ENCODE measurements at places on chromosomes 7 and 10.

DNA sequence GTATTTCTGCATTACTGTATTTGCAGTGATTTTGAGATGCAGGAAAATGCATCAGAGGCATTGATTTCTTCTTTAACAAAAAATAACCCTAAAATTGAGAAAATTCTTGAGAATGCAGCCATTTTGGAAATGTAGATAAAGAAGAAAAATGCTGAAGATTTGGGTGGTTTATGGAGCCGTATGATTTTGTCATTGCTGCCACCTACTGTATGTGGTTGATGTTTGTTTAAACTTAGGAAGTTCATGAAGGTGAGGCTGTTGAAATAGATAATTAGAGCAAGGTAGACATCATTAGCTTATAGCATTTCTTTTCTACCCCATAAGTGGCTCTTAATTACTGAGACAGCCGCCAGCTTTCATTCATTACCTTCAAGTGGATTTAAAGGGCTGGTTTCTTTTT, 92.1 kb upstream of the SAMD8 start:
- no peak for DNase-seq

DNA sequence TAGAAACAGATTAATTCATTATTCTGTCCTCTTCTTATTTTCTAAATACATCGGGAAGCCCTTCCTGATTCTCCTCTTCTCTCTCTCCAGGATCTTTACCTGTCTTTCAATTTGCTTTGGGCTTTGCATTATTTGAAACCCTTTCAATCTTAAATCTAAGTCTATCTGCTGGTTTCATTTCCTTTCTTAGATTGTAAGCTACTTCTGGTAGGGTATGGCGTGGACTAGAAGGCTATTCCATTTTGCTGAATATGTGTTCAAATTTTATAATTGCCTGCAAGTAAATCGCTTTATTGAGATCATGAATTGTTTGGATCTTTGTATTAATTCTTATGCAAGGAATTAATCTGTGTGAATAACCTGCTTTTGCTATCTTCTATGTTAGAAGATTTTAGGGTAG, 11.1 kb downstream of the STAM start:
- DNase-seq, result no peak

DNA sequence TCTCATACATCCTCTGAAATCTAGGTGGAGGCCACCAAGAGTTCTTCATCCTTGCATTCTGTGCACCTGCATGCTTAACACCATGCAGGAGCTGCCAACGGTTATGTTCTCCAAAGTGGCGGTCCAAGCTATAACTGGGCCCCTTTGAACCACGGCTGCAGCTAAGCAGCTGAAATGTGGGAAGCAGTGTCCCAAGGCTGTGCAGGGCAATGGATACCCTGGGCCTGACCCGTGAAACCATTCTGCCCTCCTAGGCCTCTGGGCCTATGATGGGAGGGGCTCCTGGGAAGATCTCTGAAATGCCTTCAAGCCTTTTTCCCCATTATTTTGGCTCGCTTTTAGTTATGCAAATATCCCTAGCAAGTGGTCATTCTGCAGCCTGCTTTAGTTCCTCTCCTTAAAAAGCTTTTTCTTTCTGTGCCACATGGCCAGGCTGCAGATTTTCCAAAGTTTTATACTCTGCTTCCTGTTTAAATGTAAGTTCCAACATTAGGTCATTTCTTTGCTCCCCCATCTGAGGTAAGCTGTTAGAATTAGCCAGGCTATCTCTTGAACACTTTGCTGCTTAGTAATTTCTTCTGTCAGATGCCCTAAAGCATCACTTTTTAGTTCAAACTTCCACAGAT, 7.7 kb upstream of the GTPBP4 start:
- no peak for DNase-seq

GRCh38 chr10:31698181-31698830, 230.3 kb downstream of the ARHGAP12 start:
- DNase-seq, result no peak

DNA sequence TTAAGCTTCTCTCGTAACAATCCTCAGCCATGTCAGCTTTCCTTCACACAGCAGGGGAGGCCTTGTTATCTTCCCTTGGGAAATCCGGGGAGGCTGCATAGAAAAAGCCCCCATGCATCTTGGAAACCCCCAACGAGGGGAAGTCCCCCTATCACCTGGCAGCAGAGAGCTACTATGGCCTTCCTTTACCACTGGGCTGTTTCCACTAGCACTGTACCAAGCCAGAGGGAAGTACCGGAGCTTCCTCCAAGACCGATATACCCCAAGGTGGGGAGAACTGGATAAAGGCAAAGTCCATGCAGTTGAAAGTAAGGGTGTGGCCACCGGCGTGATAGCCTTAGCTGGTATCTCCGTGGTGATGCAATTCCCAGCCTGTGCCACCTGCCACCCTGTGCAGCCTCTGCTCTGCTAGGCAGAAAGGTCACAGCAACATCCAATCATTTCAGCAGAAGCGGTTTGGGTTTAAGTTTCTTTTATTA, 4.4 kb upstream of the CLIP2 start:
- no peak for DNase-seq

DNA sequence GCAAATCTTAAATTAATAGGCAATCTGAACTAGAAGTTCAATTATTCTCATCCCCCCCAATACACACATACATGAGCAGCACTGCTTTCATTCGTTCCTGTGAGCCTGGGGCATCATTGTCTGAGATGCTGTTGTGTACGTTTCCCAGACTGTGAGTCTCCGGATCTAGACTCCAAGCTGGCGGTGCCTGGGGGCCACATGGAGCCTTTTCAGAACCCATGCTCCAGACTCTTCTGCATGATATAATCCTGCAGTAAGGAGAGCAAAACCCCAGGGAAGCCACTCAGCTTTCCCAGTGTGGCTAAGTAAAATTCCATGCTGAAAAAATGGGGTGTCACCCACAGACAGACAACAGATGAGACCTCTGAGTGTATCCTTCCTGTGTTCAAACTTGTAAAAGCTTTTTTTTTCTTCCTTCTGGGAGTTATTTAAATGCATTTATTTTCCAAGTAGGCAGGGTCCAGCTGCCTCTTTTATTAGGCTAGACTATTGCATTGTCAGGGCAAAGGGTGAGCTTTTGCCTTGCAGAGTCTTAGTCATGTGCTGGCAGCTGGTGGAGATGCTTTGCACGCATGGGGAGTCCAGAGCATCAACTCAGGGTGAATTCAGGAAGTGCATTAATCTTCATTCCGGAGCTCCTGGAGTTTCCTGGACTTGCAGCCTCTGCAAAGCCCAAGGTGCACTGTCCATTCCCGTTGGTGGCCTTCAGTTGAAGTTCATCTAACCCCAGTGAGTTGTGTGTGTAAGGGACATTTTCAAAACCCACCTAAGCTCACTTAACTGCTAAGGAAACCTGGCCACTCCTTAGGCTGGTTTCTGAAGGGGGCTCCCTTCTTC, 185.7 kb upstream of the ADO start:
- peak; percentile 69 for DNase-seq

GRCh38 chr10:98338896-98339295, 70.9 kb upstream of the LOXL4 start:
- no peak for DNase-seq

DNA sequence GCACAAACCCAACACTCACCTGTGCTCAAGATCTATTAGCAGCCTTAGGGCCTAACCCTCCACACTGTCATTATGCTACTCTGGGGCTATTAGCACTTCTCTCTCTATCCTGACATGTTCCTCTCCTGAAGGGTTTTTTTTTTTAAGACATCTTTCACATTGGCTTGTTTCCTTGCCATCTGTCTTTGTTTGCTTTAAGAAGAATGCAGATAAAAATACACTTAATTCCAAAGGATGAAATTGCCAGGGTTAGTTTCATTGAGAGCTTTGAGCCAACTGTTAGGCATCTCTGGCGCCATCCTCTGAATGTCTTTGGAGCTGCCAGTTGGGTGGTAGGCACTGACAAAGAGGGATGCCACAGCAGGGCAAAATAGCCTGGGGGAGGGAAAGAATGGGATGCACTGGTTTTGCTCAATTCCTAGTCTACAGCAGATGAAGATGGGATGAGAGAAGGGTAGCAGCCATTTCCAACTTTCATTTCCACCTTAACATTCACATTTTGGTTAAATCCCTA, 399.2 kb downstream of the SORCS1 start:
- DNase-seq, result no peak

GRCh38 chr10:98253499-98253898, 14.5 kb downstream of the LOXL4 start:
- DNase-seq, result no peak

- DNase-seq, result no peak
Observed at GRCh38 chr7:126778101-126778500, 474.6 kb downstream of the GRM8 start.

- no peak for DNase-seq
Observed at GRCh38 chr10:120365872-120366271, 91.2 kb upstream of the PLPP4 start.

DNA sequence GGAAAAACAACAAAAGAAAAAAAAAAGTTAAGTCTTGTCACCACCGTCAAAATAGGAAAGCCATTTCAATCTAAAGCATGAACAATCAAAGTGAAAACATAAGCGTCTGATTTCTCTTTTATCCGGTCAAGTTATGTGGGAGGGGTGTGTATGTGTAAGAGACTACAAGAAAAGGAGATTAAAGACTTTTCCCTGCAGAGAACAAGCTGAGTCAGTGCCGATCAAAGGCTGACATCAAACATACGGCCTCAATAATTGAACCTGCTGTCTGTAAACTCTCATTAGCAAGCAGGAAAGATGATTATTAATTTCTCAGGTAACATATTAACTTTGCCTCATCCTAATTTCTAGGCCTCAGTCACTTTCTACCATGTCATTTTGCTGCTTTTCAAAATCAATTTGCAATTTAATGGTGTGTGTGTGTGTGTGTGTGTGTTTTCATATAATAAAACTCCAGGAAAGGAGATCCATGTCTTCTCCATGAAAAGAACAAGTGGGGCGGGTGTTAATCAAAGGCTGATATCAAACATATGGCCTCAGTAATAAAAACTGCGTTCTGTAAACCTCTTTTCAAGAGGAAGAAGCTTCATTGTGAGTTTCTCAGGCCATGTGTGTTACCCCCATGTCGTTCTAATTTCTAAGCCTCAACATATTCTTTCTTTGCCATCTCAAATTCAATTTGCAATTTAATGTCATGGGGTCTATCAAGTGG, 649.1 kb upstream of the SORCS1 start:
- DNase-seq, result no peak

GRCh38 chr10:92834986-92835385, 13.3 kb upstream of the EXOC6 start:
- DNase-seq, result no peak

- no peak for DNase-seq
Observed at GRCh38 chr7:11332186-11332864, 358.7 kb downstream of the PHF14 start.

- peak; percentile 60 for DNase-seq
Observed at GRCh38 chr10:80196270-80196949, 8.9 kb downstream of the ANXA11 start.

GRCh38 chr7:42198974-42199668, 37.9 kb downstream of the GLI3 start:
- no peak for DNase-seq

GRCh38 chr10:92591550-92592022, 1.3 kb upstream of the KIF11 start:
- peak; percentile 93 for DNase-seq

DNA sequence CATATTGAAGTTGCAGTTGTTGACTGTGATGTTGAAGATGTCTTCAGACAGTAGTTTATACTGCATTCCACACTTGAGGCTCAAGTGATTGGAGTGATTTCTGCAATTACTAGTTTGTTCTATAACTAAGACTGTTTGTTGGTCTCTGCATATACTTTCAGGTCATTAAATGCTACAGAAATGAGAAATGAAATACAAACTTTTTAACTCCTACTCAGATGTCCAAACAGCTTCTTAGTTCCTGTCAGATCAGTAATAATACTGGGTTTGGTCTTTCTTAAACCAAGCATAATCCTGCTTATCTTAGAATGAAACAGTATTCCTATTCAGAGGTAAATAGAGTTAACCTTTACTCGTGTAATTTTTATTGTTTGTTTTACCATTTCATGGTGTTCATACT, 115.9 kb downstream of the CCNY start:
- no peak for DNase-seq

GRCh38 chr10:35834877-35835494, 192.9 kb upstream of the FZD8 start:
- no peak for DNase-seq

- no peak for DNase-seq
Observed at GRCh38 chr10:84397735-84398144, 69.4 kb downstream of the CCSER2 start.

- no peak for DNase-seq
Observed at GRCh38 chr10:132199268-132199853, 12.6 kb downstream of the DPYSL4 start.

DNA sequence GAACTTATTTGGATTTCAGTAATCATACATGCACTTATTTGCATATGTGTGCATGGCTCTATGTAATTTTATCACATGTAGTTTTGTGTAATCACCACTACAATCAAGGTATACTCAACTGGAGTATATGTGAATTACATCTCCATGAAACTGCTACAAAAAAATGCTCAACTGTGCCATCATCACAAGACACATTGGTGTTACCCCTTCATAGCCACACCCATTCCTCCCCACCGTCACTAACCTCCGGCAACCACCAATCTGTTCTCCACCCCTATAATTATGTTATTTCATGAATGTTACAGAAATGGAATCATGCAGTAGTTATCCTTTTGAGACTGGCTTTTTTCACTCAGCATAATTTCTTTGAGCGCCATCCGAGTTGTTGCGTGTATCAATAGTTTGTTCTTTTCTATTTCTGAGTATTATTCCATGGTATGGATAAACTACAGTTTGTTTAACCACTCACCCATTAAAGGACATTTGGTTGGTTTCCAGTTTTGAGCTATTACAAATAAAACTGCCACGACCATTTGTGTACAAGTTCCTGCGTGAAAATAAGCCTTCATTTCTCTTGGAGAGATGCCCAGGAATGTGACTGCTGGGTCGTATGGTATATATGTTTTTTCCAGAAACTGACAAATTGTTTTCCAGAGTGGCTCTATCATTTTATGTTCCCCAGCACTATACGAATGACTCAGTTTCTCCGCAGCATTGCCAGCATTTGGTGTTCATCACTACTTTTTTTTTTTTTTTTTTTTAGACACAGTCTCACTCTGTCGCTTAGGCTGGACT, 11.3 kb upstream of the SMO start:
- no peak for DNase-seq

- no peak for DNase-seq
Observed at GRCh38 chr7:66055321-66055956, 20.2 kb upstream of the ASL start.

DNA sequence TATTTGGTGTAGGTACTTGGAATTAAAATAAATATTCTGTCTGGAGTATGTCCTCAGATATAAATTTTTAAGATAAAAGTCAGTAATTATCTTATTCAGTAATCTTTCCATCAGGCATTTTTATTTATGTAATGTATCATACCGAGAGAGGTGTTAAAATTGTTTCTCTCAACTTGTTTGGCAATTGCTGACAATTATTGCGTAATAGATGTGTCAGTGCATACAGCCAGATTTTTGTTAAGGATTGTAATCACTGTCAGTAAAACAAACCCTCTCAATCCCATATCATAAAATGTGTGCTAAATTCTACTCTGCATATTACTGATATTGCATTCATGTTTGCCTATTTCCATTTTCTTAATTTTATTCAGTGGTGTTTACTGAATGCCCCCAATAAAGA, 69.2 kb downstream of the CNTNAP2 start:
- no peak for DNase-seq

Data from CD4-positive, alpha-beta T cell treated with Interferon gamma for 1 hour (primary cell).